Stimulated activated CD8-positive, alpha-beta memory T cell treated with anti-CD3 and anti-CD28 coated beads, Interleukin-4, amount 100 ng/mL, for 24 hours (primary cell): ENCODE measurements at places on chromosomes 5 and 9.

DNA sequence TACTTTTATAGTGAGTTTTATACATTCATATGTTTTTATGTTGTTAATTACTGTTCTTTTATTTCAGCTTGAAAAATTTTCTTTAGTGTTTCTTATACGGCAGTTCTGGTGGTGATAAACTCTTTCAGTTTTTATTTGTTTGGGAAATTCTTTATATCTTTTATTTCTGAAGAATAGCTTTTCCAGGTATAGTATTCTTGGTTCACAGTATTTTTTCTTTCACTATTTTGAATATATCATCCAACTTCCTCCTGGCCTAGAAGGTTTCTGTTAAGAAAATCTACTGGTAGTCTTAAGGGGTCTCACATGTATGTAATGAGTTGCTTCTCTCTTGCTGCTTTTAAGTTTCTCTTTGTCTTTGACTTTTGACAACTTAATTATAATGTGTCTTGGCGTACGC lies 79.4 kb downstream of the NXNL2 start:
- DNase-seq, result no peak

DNA sequence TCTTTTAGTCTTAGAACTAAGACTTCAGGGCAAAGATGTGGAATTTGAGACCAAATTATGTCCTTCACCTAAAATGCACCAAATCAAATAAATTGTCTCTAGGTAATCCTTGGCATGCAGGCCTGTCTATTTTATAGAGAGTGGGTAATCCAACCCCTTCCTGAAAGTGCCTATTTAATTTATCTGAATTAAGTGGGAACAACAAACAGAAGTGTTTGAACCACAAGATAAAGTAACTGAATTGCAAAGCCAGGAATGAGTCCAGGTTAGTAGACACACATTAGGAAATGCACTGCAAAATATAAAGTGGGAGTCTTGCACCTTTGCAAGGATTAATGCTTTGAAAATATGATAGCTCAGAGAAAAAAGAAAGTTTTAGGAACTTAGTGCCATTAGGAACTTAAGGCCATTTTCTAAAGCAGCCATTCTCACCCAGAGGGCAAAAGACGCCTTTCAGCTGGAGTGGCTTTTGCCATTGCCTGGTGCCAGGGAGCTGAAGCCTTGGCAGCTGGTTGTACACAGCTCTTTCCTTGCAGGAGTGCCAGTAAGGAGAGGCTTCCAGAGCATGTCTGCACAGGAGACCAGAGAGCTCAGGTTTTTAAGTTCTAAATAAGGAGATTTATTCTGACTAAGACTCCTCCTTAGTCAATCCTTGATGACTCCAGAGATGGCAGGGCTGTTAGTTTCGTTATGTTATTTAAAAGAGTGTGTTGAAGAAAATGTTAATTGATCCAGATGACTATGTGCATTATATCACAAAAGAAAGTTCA lies 151.7 kb upstream of the ELL2 start:
- DNase-seq, result no peak

DNA sequence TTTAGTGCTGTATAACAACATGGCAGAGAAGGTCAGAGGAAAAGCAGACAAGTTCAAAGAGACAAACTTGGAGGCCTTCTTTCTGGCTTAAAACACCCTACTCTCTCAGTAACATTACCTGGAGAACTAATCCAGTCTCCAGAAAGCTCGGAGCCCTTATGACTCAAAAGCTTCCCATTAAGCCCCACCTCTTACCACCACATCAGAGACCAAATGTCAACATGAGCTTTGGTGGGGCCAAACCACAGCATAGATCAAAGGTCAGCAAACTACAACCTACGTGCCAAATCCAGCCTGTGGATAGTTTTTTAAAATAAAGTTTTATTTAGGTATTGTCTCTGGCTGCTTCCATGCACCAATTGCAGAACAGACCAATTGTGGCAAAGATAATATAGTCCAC lies 589.9 kb downstream of the DNAH5 start:
- no peak for DNase-seq

- peak; percentile 19 for DNase-seq
These were observed 37.3 kb downstream of the FBXW2 start for GRCh38 chr9:120755810-120756434.

DNA sequence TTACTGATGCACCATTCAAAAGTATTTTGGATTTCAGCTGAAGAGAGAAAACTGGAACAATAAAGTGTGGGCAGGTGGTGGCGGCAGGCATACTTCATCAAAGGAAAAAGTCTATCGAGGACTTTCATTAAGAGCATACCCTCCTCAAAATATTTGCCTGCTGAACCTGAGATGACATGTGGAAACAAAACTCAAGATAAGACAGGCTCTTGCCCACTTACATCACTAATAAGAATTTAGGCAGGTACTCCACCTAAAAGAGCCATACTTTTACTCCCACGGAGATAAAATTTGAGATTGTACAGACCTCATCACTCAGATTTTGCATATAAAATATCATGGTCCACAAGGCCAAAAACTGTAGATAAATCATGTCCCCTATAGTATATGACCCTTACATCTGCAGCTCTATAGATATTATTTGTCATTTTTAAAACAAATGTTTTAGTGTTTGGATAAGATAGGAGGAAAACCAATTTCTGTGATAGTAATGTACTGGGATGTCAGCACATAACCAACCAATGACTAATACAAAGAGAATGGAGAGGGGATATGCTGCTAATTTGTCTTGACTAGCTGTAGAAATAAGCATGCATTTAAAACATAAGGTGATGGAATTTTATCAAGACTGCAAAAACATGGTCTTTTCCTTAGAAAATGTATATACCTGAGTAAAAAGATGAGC lies 730.6 kb upstream of the ZNF608 start:
- no peak for DNase-seq
